ENCODE measurements at places on chromosomes 2 and 18.

DNA sequence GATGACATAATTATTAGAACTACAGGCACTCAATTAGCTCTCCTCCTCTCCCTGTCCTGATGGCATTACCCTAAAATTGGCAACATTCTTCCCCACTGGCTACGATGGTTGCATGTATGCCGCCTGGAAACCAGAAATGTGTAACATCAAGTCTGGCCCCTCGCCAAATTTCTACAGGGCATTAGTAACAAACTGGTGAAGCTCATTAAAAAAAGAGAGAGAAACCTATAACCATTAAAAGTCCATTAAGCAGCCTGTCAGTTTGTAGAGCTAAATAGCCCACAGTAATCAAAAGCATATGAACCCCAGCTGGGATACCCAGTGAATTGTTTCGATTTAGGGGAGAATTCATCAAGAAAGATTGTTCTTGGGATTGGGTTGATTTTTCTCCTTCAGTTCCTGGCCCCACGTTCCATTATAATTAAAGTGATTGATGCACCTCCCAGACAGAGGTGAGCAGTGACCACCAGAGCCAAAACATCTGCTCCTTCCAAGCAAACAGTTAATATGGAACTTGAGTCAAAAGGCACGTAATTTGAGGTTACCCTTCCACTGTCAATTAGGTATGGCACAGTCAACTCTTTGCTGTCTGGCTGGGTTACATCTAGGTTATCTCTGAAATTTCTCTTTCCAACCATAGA, 208.6 kb downstream of the C1D start:
- no peak for DNase-seq

GRCh38 chr2:111034606-111035005, 86.1 kb upstream of the BCL2L11 start:
- no peak for DNase-seq

- no peak for DNase-seq
Observed at GRCh38 chr2:178074123-178075005, 1.8 kb upstream of the PDE11A start.

DNA sequence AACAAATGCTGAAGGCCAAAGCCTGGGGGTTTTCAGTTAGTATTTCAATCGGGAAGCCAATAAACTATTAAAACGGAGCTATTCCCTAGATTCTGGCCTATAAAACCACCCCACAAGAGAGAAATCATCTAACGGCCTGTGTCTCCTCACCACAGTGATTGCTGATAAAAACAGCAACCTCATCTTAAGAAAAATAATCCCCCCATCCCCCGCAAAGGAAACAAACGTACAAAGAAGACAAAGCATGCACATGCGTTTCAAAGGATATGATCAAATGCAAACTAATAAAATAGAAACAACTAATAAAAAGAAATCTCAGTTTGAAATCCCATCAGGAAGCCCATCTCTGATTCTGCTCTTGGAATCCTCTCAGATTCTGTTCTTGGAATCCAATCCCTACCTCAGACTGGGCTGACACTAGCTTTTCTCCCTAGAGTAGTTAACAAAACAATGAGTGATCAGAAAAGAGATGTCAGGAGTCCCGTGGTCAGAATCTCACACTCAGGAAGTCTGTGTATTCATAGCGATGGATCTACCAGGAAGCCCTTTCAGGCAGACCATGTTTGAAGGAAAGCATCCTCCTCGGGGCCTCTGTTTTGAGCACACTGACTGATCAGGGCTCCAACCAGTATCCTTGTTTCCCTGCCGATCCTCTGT, 150.7 kb downstream of the THADA start:
- no peak for DNase-seq

DNA sequence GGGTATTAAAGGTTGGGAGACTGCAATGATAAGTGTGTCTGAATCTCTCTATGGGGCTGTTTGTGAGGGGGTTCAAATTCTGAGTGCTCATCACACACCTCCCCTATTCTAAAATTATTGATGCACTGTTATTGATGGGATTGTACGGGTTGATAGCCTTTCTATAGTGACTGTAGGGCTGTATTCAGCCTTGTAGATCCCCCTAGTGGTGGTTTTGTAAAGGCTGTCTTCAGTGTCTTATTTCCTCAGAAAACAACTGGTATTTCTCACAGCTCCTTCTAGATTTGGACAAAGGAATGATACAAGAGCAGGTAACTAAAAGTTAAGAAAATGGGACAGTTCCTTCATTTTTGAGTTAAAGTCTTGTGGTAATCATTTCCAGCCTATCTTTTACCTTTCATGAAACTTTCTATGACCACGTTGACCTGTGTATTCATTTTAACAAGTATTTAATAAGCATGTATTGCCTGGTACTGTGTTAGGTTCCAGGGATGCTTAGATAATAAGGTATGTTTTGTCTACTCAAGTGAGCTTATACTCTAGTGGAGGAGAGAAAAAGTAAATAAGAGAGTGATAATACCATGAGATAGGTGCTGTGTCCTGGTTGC, 21.2 kb downstream of the SMAD4 start:
- DNase-seq = no peak

DNA sequence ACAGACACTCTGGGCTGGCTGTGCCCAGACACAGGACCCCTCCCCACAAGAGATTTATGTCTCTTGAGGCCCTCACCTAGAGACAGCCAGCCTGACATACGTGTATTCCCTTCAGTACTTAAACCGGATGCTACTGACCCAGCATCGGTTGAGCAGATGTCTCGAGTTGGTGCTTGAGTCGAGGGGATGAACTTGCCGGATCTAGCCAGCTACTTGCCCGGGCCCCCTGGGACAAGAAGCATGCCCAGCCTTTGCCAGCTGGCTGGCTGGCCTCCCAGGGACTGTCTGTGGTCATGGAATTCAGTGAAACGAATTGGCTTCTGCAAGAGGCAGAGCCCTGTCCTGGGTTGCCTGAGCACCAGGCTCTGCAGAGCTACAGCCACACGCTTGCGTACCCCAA, 36.0 kb downstream of the DNMT3A start:
- DNase-seq = no peak

DNA sequence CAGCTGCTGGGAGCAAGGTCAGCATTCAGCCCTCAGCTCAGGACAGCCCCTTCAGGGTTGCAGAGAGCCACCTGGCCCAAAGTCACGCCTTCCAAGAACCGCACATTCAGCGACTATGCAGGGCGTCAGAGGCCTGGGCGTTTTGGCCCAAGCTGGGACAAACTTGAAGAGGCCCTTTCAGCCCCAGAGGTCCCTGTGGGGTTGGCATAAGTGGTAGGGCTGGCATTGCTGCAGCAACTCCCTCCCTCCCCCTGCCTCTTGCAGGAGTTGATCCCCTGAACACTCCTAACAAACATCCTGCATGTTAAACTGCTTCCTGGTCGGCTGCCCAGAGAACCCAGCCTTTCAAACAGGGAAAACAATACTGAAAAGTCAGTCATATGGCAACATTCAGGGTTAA, 192.9 kb upstream of the SMAD2 start:
- DNase-seq = no peak

- DNase-seq = no peak
Observed at GRCh38 chr2:165815299-165816141, 21.5 kb upstream of the GALNT3 start.

- no peak for DNase-seq
Observed at GRCh38 chr2:126849486-126849885, 49.2 kb upstream of the TEX51 start.

DNA sequence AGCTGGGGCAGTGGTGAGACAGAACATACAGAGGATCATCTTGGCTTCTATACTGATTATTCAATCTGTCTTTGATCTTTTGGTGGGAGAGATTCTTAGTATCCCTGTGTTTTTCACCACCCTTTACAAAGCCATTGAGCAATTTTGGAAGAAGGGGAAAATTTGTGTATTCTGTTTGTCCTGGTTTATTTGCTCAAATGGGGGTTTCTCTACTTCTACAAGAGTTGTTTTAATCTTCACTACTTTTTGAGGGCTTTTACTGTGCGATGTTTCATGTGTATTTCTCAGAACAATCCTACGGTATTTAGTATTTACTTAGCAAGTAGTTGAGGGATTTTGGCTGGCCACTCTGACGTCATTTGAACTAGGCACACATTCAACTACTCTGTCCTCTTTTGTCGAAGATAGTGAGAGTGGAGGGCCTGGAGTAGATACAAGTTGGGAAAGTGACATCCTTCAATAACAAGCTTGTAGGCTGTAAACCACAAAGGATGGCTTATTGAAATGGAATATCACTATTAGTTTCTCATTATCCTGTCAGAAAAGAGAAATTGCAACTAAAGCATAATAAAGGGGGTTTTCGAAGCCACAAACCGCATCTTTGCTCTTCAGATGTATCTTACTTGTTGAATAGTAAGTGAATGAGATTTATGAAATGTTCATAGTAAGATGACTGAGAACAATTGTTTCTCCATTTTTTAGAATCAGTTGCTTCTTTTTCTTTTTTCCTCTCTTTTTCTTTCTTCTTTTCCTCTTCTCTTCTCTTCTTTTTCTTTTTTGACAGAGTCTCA, 24.8 kb downstream of the FMNL2 start:
- DNase-seq = no peak

GRCh38 chr2:57429831-57430230, 616.8 kb upstream of the VRK2 start:
- no peak for DNase-seq

- no peak for DNase-seq
Observed at GRCh38 chr2:42917425-42917927, 125.1 kb upstream of the HAAO start.

- DNase-seq = peak; percentile 50
Observed at GRCh38 chr18:75455249-75456198, 28.0 kb upstream of the SMIM21 start.

- no peak for DNase-seq
Observed at GRCh38 chr2:183347969-183348368, 223.7 kb downstream of the NUP35 start.

- DNase-seq = no peak
Observed at GRCh38 chr2:75334076-75334475, 134.8 kb upstream of the TACR1 start.

DNA sequence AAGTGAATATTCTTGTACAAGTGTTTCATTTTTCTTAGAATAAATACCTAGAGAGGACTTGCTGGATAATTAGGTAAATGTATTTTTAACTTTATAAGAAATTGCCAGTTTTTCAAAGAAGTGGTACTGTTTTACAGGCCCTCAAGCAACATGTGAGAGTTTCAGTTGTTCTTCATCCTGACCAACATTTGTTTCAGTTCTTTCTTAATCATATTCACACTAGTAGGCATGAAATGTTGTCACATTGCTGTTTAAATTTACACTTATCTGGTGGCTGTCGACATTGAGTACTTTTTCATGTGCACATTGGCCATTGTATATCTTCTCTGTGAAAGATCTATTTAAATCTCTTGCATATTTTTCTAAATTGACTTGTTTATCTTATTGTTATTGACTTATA, 178.1 kb downstream of the ACOXL start:
- DNase-seq = no peak

DNA sequence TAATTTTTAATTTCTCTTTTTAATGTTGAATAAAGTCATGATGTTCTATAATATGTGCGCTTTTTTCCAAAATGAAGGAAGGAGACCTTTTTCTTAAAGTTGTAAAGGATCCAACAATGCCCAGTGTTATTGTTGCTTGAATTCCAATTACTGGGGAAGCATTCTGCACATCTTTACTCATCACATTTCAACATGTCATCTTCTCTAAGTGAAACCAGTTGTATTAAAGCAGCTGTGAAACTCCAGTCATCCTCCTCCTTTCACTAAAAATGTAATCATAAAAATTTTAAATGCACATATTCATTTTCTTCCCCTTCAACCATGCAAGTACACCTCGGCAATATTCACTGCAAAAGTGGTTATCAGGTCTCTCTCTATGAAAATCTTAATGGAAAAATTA, 722.7 kb downstream of the TSN start:
- DNase-seq = no peak

GRCh38 chr2:208294482-208295024, 28.5 kb downstream of the PIKFYVE start:
- DNase-seq = no peak

DNA sequence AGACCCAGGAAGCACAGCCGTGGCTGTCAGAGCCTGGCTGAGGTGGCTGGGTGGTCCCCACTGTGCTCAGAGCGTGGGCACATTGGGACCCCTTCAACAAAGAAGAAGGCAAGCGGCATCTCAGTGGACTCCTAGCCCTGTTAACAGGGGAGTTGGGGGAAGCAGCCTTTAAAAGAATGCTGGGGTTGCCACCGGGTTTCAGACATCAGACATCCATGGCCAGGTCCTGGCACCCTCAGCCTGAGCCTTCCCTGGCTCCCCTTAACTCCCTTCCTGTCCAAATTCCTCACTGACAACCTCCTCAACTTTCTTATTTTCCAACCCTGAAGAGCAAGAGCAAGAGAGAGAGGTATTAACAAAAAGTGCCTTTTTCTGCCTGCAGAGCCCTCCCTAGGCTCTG, 24.8 kb upstream of the GNAL start:
- no peak for DNase-seq

DNA sequence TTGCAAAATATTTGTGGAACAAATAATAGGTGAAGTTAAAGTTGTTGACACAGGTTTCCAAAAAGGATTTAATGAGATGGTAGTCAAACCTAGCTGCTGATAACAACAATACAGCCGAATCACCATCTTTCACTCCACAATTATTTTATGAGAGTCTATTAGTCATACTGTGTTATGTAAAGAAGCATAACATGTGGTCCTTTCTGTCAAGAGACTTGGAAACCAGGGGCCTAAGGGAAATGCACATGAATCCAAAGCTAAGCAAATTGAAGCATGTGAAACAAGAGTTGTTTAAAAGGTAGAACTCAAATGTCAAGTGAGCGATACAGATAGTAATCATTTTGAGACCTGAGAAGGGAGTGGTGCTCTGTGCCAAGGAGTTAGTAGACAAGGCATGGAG, 16.0 kb downstream of the CD28 start:
- no peak for DNase-seq

GRCh38 chr2:88560619-88561307, 66.5 kb downstream of the EIF2AK3 start:
- DNase-seq = no peak

DNA sequence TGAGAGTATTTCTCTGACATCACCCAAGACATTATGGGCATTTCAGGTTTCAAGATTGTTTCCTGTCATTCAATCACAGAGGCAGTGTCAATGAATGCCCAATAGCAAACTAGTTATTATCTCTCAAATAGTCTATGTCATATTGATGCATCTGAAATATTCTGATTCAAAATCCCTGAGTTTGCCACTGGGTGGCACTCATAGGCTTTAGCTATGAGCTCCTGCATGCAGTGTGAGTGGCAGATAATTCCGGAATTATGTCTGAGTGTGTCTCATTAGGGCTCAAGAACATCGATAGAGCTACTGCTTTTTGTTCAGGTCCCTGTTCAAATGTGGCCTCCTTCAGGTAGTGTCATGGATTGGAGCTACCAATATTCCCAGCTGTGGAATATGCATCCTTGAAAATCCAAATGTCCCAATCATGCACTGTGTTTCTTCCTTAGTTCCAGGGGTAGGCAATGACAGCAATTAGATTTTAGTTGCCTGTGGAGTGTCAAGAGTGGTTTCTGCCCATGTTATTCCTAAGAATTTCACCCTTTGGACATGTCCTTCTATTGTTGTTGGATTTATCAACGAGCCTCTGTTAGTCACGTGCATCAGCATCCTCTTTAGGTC, 7.8 kb upstream of the OR6B3 start:
- DNase-seq = peak; percentile 19

DNA sequence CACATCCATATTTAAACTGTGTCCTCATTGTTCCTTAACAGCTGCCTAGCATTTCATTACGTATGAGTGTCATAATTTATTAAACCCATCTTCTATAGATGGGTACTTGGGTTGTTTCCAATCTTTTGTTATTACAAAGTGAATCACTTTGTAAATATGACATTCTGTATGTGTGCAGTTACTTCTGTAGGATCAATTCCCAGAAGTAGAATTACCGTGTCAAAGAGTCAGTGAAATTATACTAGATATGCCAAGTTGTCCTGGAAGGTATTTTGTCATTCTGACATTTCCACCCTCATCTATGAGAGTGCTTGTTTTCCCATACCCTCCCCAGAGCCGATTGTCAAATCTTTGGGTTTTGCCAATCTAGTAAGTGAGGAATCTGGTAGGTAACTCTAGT, 194.5 kb upstream of the APCDD1 start:
- no peak for DNase-seq

Measured in NCI-H510A treated with DMSO at 0.1 percent for 48 hours (cell line).